ENCODE measurements at places on chromosomes 5 and 9.
A peak's percentile ranks its signal among the peaks of the same experiment; 100 is the strongest.

DNA sequence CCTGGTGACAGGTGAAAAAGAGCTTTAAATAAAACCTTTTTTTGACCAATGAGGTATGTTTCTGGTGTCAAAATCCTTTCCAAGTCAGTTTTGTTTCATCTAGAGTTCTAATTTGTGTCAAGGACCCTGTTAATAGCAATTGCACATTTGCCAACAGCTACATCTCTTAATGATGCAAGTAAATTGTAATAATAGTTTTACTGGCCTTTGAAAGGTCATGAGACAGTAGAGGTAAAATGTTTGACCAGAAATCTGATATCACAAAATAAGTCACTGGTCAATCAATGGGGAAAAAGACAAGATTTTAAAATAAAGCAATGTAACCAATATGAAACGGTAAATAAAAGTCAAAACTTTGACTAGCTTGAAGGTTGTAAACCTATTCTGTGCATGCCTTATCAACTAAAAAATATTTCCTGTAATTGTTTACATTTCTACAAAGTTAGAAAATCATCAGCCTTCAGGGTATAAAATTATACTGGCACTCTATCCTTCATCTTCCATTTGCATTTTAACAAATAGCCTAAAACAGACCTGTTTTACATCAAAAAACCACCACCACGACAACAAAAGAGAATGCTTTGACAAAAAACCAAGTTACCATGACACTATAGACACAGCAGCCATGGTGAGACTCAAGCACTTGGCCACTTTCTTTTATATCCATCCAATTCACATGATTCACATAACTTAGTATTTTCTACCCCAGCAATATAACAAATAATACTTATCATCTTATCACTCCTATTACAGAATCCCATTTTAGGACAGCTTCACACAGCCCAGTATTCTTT lies 3.0 kb downstream of the NADK2 start:
- no peak for DNase-seq

- DNase-seq, result no peak
These were observed 217.5 kb downstream of the DRD1 start for GRCh38 chr5:175226506-175226905.

DNA sequence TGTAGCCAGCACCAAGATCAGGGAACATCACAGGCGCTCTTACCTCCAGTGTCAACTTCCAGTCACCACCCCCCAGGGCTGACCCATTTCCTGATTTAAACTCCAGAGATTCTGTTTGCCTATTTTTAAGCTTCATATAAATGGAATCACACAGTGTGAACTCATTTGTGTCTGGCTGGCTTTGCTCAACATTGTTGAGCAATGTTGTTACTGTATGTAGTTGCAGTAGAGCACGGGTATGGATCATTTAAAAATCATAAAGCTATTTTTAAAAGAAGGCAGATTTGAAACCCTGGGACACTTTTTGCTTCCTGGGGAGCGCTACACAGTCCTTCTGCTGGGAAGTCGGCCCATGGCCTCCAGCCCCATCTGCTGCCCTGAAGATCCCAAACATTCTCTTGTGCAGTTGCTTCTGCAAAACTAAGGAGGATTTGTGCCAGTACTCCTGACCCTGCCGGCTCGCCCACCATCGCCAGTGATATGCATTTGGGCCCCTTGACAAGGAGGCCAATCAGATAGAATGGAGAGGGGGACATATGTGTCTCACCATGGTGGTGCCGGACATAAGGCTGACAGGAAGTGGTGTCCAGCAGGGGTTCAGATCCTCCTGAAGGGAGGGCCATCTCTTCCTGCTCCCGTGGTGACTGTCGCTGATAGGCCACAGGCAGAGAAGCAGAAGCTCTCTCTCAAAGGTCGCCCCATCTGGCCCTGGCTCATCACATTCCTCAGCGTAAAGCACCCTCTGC lies 13.3 kb downstream of the DCANP1 start:
- DNase-seq, result no peak

DNA sequence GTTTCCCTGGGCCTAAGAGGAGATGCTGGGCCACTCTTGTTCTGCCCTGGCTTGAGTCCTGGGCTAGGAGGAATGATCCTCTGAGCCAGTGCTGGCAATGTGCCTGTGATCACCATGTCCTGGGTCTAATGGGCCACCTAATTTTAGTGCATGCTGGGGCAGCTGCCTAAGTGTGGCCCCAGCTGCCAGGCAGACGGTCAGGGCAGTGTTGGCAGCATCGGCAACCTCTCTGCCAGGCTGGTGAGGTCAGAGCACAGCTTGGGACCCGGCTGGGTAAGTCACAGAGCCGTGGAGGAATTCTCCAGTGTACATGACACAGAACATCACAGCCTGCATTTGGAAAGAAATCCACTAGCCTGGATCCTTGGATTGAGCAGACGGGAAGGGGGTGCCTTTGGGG lies 21.4 kb upstream of the PITX1 start:
- DNase-seq, result no peak

DNA sequence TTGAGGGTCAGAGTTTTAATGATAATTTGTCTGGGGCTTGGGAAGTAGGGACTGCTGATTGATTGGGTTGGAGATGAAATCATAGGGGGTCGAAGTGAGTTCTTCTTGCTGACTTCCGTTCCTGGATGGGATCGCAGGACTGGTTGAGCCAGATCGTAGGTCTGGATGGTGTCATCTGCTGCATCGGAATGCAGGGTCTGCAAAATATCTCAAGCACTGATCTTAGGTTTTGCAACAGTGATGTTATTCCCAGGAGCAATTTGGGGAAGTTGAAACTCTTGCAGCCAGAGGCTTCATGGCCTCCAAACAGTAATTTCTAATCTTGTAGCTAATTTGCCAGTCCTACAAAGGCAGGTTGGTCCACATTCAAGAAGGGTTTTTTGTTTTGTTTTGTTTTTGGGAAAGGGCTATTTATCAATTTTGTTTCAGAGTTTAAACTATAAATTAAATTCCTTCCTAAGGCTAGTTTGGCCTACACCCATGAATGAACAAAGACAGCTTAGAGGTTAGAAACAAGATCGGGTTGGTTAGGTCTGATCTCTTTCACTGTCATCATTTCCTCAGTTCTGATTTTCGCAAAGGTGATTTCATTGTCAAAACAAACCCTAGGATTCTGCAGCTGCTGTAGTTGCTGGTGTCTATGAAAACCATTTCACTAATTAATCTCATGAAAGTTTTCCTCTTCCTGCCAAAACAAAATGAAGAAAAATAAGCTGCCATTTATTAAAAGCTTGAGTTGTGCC lies 388.0 kb downstream of the TMEM232 start:
- DNase-seq, result no peak

- DNase-seq, result no peak
These were observed 19.4 kb upstream of the RHOBTB3 start for GRCh38 chr5:95711501-95712346.

GRCh38 chr9:129252937-129253802 lies 75.1 kb upstream of the IER5L start:
- no peak for DNase-seq

GRCh38 chr9:14616188-14616982 lies 76.8 kb downstream of the ZDHHC21 start:
- peak; percentile 96 for DNase-seq

- no peak for DNase-seq
These were observed 126.9 kb downstream of the KCNIP1 start for GRCh38 chr5:170630711-170631141.

DNA sequence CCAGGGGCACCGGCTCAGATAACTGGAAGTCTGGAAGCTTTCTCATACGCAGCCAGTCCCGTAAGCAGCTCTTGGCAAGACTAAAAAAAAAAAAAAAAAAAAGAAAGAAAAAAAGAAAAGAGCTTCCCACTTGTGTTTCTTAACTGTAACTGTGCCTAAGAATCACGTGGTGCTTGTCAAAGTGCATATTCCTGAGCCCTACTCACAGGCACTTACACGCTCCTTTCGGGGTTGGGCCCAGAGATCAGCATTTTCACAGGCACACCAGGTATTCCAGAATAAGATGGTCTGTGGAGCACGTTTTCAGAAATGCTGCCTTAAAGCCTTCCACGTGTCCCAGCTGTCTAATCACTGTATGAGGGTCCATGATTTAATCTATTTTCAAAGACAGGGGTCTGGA lies 22.6 kb upstream of the SH3GL2 start:
- DNase-seq, result no peak

All from NCI-H1092 treated with DMSO at 0.1 percent for 48 hours (cell line).